ENCODE measurements at places on chromosomes 3 and 15.

DNA sequence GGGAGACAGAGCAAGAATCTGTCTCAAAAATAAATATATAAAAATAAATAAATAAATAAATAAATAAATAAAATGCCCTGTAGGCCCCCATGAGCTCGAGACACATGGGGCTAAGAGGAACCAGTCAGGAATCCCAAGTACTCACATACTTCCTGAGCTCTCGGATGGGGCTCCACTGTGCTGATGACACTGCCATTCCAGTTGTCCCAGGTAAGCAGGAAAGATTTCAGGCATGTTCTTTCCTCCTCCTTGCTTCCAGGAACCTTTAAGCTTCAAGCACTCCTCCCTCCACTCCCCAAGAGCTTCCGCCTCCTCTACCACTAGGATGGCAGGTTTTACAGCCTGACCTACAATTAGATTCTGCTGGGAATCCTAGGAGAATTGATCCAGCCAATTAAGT, 113.4 kb downstream of the SLC49A4 start:
- DNase-seq = no peak

GRCh38 chr3:2774481-2775249, 335.5 kb downstream of the IL5RA start:
- no peak for DNase-seq

GRCh38 chr3:53719796-53720195, 126.4 kb downstream of the CHDH start:
- no peak for DNase-seq

DNA sequence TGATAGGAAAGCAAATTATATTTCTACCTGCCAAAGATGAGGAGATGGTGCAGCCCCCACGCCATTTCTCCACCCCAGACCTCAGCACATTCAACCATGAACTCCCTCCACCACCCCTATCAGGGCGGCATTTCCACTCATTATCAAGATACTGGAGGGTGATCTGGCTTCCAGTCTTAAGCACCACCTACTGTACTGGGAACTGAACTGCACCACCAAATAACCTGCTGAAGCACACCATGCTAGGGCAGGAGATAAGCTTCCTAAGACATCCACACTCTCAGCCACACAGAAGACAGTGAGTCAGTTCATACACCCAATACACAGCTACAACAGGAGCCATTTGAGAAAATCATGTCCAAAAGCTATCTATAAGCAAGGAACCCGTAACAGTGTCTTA, 98.8 kb downstream of the FGF7 start:
- DNase-seq = peak; percentile 36

DNA sequence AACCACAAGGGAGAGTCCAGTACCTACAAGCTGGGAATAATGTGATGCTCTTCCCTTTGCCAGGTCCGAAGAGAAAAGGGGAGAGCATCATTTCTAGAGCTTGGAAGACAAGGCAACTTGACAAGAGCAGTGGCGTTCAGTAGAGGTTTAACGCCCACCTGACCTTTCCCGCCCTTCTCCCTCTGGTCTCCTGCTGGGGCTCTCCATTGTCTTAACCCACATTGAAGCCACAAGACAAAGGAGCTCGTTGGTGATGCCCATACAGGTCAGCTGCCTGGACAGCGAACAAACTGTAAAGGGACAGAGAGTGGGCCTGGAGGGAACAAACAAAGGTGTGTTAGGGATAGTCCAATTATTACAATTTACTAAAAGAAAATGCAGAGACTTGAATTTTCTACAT, 13.1 kb upstream of the DUT start:
- no peak for DNase-seq

GRCh38 chr3:65669163-65669875, 369.4 kb downstream of the MAGI1 start:
- peak; percentile 86 for DNase-seq

DNA sequence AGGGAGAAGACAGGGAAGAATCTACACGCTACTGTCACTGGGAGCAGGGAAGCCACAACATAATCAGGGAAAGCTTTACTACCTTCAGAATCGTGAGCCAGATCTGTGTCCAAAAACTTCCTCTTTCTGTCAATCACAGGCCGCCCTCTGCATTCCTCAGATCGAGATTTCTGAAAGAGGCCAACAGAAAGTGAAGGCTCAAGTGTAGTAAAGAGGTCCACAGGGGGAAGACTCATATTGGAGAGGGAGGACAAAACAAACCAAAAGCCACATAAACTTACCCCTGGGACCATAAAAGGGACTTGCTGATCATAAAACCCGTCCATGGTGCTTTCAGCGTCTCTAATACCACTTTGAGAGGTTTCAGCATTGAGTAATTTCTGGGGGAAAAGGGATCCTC, 3.3 kb downstream of the ETV5 start:
- DNase-seq = no peak

- DNase-seq = no peak
Measured at GRCh38 chr15:53746101-53746500, 13.4 kb downstream of the WDR72 start.

GRCh38 chr3:8622873-8623691, 21.5 kb downstream of the SSUH2 start:
- peak; percentile 72 for DNase-seq

DNA sequence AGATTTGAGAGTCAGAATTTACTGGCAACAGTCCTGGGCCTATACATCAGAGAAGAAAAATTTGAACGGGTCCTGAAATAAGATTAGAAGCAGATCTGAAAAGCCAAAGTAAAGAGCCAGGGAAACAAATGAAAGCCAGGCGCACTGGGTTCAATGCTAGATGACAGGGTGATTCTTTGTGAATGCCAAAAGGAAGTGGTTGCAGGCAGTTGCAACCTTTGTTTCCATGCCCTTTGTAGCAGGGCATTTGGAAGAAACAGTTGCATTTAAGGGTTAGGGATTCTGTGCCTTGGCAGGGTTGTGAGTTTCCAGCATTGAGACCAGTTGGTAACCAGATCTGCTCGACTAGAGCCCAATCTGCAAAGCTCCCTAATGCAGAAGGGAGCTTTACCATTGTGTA, 36.4 kb upstream of the MTHFS start:
- DNase-seq = no peak

DNA sequence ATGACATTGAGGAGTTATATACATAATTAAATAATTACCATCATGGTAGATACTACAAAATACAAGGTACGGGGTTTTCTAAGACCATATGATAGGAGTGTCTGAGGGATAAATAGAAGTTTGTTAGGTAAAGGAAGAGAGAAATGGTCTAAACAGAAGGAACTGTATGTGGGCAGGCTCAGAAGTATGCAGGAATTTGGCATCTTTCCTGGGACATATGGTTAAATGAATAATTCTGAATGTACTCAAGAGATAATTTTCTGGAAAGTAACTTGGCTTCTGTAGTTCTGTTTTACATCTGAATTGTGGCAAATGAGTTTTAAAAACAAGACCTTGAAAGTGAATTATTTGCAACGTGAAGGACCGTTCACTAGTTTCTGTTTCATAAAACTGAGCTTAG, 17.5 kb downstream of the LMCD1 start:
- peak; percentile 91 for DNase-seq

DNA sequence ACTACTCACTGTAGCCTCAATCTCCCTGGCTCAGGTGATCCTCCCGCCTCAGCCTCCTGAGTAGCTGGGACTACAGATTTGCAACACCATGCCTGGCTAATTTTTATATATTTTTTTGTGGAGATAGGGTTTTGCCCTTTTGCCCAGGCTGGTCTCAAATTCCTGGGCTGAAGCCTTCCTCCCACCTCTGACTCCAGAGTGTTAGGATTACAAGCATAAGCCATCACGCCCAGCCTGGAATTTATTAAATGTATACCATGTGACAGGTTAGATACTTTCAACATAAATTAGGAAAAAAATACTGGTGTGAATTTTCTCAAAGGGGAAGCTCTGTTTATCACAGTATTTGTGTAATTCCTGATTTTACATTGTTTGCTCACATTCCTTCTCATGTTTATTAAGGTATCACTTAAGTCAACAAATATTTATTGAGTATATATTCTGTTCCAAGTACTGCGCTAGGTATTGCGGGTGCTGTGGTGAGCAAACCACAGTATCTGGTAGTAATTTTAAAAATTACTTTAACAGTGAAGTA, 24.8 kb downstream of the PPP4R2 start:
- DNase-seq = no peak

DNA sequence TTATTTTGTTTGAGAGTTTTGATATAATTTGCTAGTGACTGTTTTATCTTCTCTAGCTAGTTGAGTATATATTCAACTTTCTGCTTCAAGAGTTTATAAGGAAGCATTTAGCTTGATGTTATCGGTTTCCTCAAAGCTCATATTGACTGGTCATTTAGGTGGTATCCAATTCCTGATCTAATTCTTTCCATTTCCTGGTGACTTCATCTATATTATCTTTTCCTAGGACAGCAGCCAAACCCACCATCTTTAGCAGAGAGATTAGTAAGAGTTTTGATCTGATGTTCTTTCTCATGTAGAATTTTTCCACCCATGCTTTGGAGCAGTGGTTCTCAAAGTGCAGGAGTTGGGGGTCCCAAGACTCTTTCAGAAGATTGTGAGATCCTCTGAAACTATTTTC, 148.6 kb upstream of the STT3B start:
- DNase-seq = no peak

- DNase-seq = no peak
Measured at GRCh38 chr3:9204253-9204992, 45.0 kb downstream of the SRGAP3 start.

DNA sequence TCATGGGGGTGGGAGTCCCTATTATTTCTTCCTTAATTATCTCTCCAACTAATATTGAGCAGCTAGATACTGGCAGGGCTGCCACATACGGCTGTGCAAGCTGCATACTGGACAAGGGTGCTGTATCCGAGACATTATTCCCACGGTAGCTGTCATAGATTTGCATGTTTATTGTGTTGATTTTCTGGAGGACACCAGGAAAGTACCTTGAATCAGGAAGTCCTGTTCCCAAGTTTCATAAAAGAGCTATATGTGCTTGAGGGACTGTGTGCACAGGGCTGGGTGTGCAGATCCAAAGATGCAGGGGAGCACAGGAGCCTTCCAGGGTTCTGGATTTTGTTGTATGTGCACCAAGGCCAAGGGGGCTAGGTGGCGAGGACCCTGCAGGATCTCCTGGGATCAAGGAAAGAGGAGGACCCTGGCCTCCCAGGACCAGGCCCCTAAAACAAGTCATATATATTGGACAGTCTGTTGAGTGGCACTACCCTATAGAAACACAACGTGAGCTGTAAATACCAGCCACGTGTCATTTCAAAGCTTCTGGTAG, 119.2 kb upstream of the ALDH1A3 start:
- DNase-seq = no peak

- DNase-seq = peak; percentile 83
Measured at GRCh38 chr3:53255775-53256703, at the start of gene TKT. Gene TKT (minus strand): TSS chr3:53256022. CDS start chr3:53255942, 80 bp downstream.

DNA sequence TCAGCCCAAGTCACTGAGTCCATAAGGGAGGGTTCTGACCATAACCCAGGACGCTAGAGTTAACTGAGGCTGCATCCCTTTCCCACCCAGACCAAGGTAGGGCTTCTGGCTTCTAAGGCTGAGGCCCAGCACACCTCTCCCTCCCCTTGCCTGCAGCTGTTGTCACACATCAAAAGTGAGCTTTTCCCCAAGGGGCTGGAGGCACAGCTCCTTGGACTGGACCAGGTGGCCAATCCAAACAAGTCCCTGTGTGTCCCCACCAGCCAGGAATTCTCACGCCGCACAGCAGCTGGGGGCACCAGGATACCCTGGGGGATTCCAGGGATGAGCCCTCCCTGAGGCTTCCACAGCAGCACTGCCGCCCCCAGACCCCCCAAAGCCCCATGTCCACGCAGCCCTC, 22.3 kb upstream of the ISLR2 start:
- no peak for DNase-seq

DNA sequence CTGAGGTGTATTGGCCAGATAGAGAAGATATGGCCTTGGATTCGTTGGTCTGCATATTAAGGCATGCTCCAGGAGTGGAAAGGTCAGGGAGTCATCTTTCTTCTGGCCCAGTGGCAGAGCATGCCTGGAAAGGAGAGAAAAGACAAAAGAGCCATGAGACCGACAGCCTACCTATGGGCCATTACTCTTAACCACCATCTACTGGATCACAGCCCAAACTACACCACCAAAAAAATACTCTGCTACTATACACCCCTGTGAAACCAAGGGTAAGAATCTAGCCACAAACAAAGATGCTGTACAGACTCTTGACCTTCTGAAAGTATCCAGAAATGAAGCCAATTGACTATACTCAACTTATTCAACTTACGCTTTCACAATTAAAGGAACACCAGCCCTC, 96.1 kb upstream of the PLSCR5 start:
- no peak for DNase-seq

GRCh38 chr3:16724487-16724886, 119.3 kb upstream of the DAZL start:
- DNase-seq = peak; percentile 30

DNA sequence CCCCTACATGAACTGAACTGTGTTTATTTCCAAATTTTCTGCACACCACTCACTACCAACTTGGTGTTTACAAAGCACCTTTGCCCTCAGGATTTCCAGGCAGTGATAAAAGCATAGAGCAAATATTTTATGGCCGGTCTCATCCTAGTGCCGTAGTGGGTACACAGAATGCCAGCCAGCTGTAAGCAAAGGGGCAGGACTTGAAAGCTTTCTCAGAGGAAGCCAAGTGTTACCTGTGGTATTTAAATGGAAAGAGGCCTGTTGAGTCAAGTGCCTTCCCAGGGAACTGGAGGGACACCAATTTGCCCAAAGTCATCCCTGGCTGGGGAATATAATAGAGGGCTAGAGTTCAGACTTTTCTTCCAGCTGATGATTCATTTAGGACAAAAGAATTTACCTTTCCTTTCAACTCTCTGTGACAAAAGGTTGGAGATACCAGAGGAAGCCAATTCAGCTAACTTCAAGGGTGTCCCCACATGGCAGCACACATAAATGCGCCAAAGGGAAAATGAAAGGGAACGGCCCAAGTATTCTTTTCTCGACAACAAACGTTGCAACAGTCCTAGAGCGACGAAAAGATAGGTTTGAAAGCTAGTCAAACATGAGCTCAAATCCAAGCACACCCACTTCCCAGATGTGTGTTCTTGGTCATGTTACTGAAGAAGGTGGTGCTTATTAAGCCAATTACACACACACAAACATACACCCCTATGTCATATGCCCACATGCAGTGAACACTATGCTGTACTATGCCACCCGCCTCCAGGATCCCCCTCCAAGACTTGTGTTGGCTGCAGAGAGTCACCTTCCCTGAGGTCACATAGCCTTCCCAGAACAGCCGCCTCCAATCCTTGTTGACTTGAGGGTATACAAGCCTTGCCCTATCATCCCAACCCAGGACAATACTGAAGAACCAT, 27.7 kb downstream of the MAGI1 start:
- DNase-seq = no peak

DNA sequence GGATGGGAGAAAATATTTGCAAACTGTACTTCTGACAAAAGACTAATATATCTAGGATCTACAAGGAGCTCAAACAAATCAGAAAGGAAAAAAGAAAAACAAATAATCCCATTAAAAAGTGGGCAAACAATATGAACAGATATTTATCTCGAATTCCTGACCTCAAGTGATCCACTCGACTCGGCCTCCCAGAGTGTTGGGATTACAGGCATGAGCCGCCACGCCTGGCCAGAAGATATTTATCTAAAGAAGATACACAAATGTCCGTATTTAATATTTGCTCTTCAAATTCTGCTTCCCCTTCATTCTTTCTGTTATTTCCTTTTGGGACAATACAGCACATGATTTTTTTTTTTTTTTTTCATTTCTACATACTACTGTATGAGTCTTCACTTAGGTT, 151.7 kb upstream of the GRM7 start:
- no peak for DNase-seq
